ENCODE measurements at places on chromosomes 5 and 9.

DNA sequence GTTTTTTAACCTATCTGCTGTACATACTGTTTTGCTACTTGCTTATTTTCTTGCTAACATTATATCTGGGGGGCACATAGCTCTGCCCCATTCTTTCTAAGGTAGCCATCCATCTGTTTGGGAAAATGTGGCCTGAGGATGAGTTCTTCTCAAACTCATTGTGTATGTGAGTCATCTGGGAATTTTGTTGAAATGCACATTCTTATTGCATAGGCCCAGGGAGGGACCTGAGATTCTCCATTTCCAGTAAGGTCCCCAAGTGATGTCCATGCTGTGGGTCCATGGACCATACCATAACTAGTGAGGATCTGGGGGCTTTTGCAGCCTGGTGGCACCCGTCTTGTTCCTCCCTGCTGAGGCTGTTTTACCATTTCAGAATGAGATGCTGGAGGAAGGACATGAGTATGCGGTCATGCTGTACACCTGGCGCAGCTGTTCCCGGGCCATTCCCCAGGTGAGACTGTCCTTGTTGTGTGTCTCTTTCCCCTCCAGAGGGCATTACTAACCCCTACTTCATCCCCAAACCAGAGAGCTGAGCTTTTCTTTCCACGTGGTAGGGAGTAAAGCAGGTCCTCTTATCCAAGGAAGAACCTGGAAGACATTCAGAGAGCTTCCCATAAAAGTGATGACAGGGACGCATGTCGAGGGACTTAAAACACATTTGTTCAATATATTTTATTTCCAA is 28.6 kb downstream of the CYFIP2 start:
- no peak for DNase-seq

DNA sequence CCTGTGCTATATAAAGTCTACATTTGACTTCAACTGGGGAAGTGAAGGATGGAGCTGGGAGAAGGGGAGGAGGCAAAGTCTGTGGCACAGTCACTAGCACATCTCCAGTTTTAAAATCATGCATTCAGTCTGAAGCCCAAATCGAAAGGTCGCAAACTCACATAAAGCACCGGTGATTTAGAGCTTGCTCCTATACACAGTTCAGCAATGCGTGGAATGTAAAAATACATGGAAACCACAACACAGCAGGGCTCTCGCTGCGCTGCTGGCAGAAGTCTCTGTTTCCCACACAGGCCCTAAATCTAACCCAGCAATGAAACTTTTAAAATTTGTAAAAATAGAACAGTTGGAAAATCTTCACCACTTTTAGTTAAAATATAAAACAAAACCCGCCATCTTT is 68.2 kb downstream of the EBF1 start:
- DNase-seq = no peak

DNA sequence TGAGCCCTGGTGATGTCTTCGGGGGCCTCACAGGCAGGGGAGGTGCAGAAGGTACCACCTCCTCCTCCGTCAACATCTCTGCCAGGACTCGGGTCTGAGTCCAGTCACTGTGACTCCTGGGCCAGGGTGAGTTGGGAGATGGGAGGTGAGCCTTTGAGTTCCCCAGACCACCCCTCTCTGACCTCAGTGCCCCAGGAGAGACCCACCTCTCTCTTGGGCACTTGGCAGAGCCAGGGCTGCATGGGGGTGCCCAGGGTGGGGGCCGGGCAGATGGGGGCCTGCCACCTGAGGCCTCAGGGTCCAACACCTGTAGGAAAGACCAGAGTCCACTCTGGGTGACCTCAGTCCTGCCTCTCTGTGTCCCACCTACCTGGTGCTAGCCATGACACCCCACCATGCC is 6.8 kb downstream of the KIF12 start:
- DNase-seq = no peak

- no peak for DNase-seq
Measured at GRCh38 chr9:89920951-89921350, 316.1 kb downstream of the GADD45G start.

Data from stimulated activated CD8-positive, alpha-beta memory T cell treated with anti-CD3 and anti-CD28 coated beads, Interleukin-15, amount 100 ng/mL, for 1 hour (primary cell).